ENCODE measurements at places on chromosomes 2 and 18. TPM values are rescaled to one million over a fixed set of nuclear protein-coding genes. Genes with fewer than 3 reads are reported as not detected.

GRCh38 chr18:73980289-73980979, 167.2 kb downstream of the FBXO15 start:
- H3K4me3 ChIP-seq = no peak overlapping the region
- H3K27ac ChIP-seq = no peak overlapping the region
- no peak for DNase-seq
- H3K4me1 ChIP-seq = no peaks in the 10 kb centered on the region

DNA sequence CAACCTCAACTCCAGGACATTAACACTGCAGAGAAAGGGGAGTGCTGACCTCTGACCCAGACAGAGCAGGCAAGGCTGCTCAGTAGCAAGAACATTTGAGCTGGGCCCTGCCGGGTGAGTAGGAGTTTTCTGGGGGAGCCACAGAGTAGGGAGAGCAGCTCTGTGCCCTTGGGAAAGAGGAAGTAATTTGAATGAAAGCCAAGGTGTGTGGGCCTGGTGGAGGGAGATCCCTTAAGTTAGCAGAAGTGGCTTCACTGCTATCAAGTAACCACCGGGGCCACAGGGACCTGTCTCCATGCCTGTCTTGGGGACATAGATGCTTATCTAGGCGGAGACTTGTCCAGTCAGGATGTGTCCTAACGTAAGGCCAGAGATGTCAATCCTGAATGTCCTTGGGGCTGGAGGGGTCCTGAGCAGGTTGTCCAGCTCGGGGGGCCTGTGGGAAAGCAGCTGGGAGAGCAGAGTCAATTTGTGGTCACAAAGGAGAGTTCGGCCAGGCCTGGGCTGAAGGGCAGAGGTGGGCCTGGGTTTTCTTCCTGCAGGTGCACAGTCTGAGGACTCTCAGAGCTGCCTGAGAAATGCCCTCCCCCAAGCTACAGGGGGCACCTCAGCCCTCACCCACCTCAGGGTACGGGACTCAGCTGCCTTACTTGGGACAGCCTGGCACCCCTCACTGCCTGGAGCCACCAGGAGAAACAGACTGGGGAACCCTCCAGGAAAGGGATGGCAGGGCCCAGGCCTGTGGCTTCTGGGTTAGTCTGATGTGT, 15.0 kb upstream of the OTOF start:
- no peaks in the 10 kb centered on the region for H3K36me3 ChIP-seq
- no peaks in the 10 kb centered on the region for H3K4me1 ChIP-seq
- no peak for DNase-seq

GRCh38 chr2:230668939-230669303, 43.7 kb upstream of the CAB39 start:
- H3K4me3 ChIP-seq = no peak overlapping the region
- no peak overlapping the region for H3K27ac ChIP-seq
- DNase-seq = no peak
- H3K36me3 ChIP-seq = no peaks in the 10 kb centered on the region

DNA sequence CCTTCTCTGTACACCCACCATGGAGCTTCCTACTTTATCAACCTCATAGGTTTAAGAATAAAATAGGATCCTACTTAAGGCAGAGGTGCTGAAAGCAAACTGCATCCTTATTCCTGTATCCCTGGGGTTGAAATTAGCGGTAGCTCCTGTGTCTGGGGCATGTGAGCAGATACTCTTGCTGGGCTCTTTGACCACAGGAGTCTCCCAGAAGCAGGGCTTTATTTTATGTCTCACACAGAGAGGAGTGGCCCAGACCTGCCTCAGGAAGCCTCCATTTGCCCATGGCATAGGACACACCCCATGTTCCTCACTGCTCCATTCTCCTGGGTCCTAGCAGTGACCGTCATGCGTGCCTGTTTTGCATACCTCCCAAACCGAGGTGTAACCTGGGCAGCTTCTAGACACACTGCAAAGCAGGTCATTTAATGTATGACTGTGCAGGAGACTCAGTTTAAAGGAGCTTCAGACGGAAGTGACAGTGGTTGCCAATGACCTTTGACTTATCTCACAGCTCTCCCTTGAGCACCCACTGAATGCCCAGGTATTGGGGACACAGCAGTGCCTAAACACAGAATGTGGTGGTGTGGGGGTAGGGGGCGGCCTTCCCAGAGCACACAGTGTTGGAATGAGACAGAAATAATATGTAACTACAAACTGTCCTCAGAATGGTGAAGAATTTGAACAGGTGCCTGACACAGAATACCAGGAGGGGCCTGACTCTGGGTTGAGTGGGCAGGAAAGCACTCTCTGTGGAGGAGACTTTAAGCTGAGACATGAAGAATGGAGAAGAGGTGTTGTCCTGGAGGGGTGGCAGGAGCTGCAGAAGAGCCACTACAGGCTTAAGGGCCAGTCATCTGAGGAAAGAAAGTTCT, 3.7 kb downstream of the TMEM37 start:
- H3K27ac ChIP-seq = no peak overlapping the region
- H3K27me3 ChIP-seq = no peaks in the 10 kb centered on the region
- no peaks in the 10 kb centered on the region for H3K36me3 ChIP-seq
- no peak for DNase-seq

DNA sequence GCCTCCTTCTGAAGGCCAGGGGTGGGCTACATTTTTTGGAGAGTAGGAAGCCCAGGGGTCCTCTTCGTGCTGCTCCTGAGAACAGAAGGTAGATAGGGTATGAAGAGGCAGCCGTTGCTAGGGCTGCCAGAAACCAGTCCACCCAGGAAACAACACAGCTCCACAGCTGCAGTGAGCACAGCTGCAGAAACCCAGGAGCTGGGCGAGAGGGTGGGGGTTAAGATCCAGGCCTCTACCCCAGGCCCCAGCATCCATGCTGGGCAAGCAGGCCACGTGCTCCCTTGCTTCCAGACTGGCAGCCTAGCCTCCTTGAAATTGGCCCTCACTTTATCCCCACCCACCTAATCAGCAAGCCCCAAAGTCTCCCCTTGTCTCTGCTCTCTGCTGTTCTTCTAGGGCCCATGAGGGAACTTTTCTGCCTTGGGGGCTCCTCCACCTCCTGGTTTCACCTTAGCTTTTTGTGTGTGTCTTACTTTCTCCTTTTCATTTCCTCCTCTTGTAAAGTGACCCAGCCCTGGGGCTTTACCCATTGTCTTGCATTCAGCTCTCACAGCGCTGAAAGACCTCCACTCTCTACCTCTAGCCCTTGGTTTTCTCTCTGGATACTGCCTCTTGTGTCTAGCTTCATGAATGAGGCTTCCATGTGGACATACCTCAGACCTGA, 30.7 kb downstream of the STON1 start:
- no peak overlapping the region for H3K4me3 ChIP-seq
- H3K4me1 ChIP-seq = peaks cover 10% of the 10 kb centered on the region
- H3K36me3 ChIP-seq = no peaks in the 10 kb centered on the region
- no peaks in the 10 kb centered on the region for H3K27me3 ChIP-seq

DNA sequence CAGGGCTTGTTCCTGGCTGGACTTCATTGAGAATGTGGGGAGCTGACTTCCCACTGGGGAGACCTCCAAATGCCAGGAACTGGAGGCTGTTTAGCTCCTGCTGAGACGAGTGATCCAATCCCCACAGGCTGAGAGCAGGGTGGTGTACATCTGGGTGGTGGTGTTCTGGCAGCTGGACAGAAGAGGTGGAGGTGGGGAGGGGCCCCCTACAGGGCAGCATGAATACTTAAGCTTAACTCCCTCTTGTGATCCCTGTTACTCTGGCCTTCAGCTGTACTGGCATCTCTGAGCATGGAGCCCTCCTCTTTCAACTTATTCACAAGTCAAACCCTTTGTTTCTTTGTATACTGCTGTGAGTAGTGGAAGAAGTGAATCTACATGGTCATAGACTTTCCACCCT, 167.8 kb upstream of the LYPD1 start:
- H3K27ac ChIP-seq = no peak overlapping the region
- no peaks in the 10 kb centered on the region for H3K4me1 ChIP-seq
- no peak overlapping the region for H3K4me3 ChIP-seq
- no peak for DNase-seq

- no peak for DNase-seq
- no peak overlapping the region for H3K4me3 ChIP-seq
- H3K4me1 ChIP-seq = peaks cover 18% of the 10 kb centered on the region
- H3K27ac ChIP-seq = peak overlapping the region; percentile 63
These were observed 177.1 kb downstream of the FAM210A start for GRCh38 chr18:13548966-13549879.

- H3K27ac ChIP-seq = no peak overlapping the region
- H3K4me3 ChIP-seq = no peak overlapping the region
- no peak for DNase-seq
- H3K4me1 ChIP-seq = no peaks in the 10 kb centered on the region
- H3K36me3 ChIP-seq = no peaks in the 10 kb centered on the region
These were observed 14.6 kb upstream of the ACTR2 start for GRCh38 chr2:65213035-65213434.

DNA sequence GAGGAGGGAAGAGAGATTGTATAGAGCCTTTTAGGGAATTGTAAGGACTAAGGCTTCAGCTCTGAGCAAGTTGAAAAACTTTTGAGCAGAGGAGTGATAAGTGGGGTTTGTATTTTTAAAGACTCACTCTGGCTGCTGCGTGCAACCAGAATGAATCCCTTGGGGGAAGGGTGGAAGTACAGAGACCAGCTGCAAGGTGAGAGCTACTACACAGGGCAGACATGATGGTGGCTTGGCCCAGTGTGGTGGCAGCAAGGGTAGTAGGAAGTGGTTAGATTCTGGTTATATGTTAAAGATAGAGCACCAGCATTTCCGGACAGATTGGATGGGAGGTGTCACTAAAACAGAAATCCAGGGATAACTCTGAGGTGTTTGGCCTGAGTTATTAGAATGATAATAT, 10.1 kb upstream of the SESTD1 start:
- H3K27ac ChIP-seq = peak overlapping the region; percentile 85
- H3K4me1 ChIP-seq = no peaks in the 10 kb centered on the region
- H3K4me3 ChIP-seq = no peak overlapping the region

GRCh38 chr2:201630577-201630976, 12.7 kb downstream of the TMEM237 start:
- DNase-seq = no peak
- H3K4me3 ChIP-seq = no peak overlapping the region
- H3K4me1 ChIP-seq = no peaks in the 10 kb centered on the region
- peaks cover 81% of the 10 kb centered on the region for H3K36me3 ChIP-seq
- H3K27me3 ChIP-seq = no peaks in the 10 kb centered on the region
- H3K27ac ChIP-seq = no peak overlapping the region

DNA sequence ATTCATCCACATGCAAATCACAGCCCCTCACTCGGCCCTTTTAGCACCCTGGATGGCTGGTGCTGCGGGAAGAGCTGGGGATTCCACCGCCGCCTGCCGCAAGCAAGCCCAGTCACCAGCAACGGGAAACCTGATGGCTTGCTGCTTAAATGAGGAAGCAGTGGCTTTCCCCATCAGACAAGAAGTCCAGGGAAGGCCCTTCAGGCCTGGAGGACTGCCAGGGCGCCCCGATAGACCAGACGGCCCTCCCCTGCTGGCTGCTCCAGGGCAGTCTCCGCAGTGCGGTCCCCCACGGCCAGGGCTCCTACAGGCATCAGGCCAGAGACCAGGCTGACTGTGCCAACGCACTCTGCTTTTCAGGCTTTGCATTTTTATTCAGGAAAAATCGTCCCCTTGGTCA, 439.1 kb downstream of the EIPR1 start:
- no peaks in the 10 kb centered on the region for H3K4me1 ChIP-seq
- H3K27ac ChIP-seq = no peak overlapping the region
- no peak overlapping the region for H3K4me3 ChIP-seq
- H3K36me3 ChIP-seq = no peaks in the 10 kb centered on the region
- no peaks in the 10 kb centered on the region for H3K27me3 ChIP-seq

GRCh38 chr18:36448384-36449290, 151.1 kb downstream of the FHOD3 start:
- H3K27me3 ChIP-seq = no peaks in the 10 kb centered on the region
- no peak overlapping the region for H3K27ac ChIP-seq
- no peak overlapping the region for H3K4me3 ChIP-seq
- DNase-seq = no peak

DNA sequence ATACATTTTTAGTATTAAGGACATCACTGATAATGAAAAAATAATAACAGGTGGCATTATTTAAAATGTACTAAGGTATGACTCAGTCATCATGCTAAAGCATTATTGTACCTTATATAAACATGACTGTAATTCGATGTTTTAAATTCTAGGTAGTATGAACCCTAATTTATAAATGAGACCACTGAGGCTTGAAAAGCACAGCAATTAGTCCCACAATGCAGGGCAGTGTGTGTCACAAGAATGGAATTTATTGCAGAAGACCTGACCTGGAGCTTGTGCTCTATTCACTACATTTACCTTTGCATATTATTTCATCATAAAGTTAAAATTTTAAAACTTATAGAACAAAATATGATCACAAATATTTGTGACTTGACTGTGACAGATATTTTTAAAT, 358.5 kb upstream of the DSEL start:
- no peak for DNase-seq
- no peaks in the 10 kb centered on the region for H3K4me1 ChIP-seq
- H3K4me3 ChIP-seq = no peak overlapping the region

- DNase-seq = no peak
- no peak overlapping the region for H3K27ac ChIP-seq
- peak overlapping the region; percentile 40 for H3K4me3 ChIP-seq
- H3K36me3 ChIP-seq = no peaks in the 10 kb centered on the region
- H3K27me3 ChIP-seq = peaks cover 11% of the 10 kb centered on the region
- peaks cover 33% of the 10 kb centered on the region for H3K4me1 ChIP-seq
These were observed 302.8 kb downstream of the NCKAP5 start for GRCh38 chr2:133265432-133265949.

- H3K27ac ChIP-seq = no peak overlapping the region
- no peak for DNase-seq
- no peaks in the 10 kb centered on the region for H3K36me3 ChIP-seq
These were observed 1367.2 kb upstream of the SLC39A10 start for GRCh38 chr2:194289712-194290346.

DNA sequence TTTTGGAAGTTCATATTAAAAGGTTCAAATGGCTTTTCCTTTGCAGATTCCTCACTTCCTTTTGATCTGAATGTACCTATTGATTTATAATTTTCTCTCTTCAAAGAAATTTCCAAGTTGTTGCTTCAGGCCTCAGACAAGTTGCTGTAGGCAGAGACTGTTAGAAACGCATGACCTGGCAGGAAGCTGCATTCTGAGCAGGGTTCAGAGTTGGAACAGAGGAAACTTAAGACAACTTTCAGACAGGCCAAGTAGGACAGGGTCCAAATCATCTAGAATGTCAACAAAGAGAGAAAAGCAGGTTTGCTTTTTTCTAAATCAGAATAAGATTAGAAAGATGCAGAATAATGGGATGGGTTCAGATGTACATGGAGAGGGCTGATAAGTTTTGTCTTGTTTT, 416.3 kb downstream of the LRP1B start:
- DNase-seq = no peak
- no peaks in the 10 kb centered on the region for H3K36me3 ChIP-seq
- H3K27me3 ChIP-seq = no peaks in the 10 kb centered on the region
- no peak overlapping the region for H3K4me3 ChIP-seq
- no peak overlapping the region for H3K27ac ChIP-seq

- H3K4me1 ChIP-seq = no peaks in the 10 kb centered on the region
- H3K36me3 ChIP-seq = no peaks in the 10 kb centered on the region
- no peak overlapping the region for H3K4me3 ChIP-seq
These were observed 70.1 kb downstream of the QPCT start for GRCh38 chr2:37414470-37414949.

- H3K27ac ChIP-seq = no peak overlapping the region
- no peak for DNase-seq
- H3K27me3 ChIP-seq = no peaks in the 10 kb centered on the region
- no peak overlapping the region for H3K4me3 ChIP-seq
These were observed 170.9 kb downstream of the CAPN13 start for GRCh38 chr2:30636311-30636710.

Gene TRABD2A
- total RNA-seq = 0.98 TPM

Gene RGPD8
- total RNA-seq = 16.4 TPM

Gene CRYGD
- not detected for total RNA-seq

Gene FZD7
- total RNA-seq = 14.2 TPM

Gene AGXT
- total RNA-seq = not detected

Gene IL36RN
- not detected for total RNA-seq

Gene INHBB
- total RNA-seq = 21.9 TPM
